IMR-90 (cell line): ENCODE measurements at places on chromosomes 1 and 21. TPM values are rescaled to one million over a fixed set of nuclear protein-coding genes. Genes with fewer than 3 reads are reported as not detected.

DNA sequence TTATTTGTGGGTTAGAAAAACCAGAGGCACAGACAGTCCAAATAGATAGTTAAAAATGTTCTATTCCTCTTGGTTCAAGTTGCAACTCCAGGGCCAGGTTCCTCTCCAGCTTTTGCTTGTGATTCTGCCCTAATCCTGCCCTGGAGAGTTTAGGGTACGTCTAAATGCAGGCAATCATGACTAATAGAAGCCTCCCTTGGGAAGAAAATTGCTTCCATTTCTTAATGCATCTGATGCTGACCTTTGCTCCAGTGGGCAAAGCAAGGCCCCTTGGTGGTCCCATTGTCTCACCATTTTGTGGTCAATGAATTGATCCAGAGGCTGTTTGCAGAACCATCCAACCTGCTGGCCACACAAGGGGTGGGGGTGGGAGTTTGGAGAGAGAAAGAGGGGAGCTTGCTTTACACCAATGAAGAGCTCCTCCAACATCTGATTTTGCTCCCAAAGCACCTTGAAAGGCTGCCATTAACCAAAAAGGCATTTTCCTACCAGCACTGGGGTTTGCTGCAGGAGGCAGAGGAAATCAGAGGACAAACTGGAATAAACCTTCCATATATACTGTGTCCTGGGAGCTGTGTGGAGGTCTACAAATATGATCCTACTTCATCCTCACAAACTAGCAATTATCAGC, 31.3 kb downstream of the C8B start:
- DNase-seq, result peak; percentile 9

- no peak for DNase-seq
These were observed 1628.9 kb upstream of the PRMT6 start for GRCh38 chr1:105427543-105427942.

DNA sequence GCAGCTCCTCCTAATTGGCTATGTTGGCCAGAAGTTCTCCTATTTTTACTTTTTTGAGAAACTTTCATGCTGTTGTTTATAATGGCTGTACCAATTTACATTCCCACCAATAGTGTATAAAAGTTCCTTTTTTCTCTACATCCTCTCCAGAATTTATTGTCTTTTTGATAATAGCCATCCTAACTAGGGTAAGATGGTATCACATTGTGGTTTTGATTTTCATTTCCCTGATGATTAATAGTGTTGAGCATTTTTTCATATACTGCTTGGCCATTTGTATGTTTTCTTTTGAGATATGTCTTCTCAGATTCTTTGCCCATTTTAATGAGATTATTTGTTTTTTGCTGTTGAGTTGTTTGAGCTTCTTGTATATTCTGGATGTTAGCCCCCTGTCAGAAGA, 46.8 kb downstream of the NTMT2 start:
- no peak for DNase-seq

- no peak for DNase-seq
These were observed 10.2 kb downstream of the GRHL3 start for GRCh38 chr1:24329331-24329730.

GRCh38 chr1:51968632-51969031, 21.9 kb downstream of the RAB3B start:
- peak; percentile 52 for DNase-seq

DNA sequence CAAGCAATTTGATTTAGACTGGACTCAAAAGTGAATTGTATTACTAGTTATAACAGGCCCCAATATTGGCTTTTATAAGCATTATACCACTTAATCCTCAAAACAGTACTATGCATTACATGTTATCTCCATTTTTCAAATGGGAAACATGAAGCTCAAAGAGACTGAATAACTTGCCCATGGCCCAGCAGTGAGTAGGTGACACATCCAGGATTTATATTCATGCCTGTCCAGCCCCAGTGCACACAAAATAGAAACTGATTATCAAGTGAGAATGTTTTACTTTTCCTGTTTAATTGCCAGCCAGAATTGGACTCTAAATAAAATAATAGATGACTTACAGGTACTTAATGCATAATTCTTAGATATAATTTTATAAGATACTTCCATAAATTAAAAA, 82.9 kb downstream of the NIBAN1 start:
- DNase-seq, result no peak

DNA sequence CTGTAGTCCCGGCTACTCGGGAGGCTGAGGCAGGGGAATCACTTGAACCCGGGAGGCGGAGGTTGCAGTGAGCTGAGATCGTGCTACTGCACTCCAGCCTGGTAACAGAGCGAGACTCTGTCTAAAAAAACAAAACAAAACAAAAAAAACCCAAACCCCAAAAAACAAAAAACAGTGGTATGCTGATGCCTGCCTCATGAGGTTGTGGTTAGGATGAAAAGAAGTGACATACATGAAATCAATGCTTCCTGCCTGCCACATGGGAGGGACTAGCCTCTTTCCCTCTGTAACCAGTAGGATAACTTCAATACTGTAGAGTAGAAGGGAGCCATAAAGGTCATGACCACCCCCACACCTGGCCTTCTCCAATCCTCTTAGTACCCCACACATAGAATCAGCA, 55.2 kb downstream of the TENT5C start:
- DNase-seq, result no peak

DNA sequence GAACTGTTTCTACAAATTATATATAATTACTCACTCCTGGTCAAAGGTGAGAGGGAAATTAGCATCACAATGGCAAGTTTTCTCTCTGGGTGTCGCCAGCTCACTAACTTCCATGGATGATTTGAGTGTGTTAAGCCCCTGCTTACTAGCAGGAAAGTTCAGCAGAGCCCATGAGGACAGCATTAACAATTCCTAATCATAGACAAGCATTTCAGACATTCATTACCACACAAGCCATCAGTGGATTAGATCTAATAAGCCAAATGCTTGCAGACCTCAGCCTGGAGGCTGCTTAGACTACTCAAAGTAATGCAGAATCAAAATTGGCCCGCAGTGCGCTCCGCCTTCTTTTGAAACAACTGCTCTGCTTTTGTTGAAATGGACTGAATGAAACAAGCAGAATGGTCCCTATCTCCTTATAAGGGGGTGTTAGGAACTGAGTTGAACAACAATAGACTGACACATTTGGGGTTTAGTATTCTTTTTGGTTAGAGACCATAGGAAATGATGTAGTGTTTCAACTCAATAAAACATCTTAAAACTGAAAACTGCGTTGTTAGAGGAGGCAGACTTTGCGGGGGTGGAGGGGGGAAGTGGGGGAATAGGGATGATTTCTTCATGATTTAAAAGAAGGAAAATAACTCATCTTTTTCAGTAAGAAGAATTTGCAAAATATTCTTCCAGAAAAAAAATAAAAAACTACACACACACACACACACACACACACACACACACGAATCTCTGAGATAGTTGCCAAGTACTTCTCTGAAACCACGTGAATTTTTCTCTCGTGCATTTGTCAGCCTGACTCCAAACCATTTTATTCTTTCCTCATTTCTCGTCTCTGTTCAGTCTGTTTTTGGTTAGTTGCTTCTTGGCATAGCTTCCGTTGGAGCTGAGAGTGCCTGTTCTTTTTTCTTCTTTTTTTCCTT, 54.6 kb downstream of the GORAB start:
- peak; percentile 40 for DNase-seq

- peak; percentile 9 for DNase-seq
These were observed 549.3 kb downstream of the NCAM2 start for GRCh38 chr21:21547368-21547953.

- no peak for DNase-seq
These were observed 23.4 kb upstream of the BRDT start for GRCh38 chr1:91925644-91926435.

DNA sequence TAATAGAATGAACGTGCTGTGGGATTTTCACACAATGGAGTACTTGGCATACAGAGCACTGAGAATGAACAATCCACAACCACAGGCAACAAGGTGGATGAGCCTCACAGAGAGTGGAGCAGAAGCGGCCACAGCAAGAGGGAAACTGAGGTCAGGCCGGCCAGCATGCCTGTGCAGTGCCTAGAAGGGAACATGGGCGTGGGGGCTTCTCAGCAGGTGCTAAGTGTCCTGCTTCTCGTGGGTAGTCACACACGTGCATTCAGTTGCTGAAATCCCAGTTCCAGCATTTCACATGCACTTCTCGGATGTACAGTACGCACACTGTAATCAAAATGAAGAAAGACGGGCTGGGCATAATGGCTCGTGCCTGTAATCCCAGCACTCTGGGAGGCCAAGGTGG, 33.1 kb downstream of the WDR4 start:
- no peak for DNase-seq

- DNase-seq, result no peak
These were observed 416 bp upstream of the TNFRSF14 start for GRCh38 chr1:2555634-2556276.

DNA sequence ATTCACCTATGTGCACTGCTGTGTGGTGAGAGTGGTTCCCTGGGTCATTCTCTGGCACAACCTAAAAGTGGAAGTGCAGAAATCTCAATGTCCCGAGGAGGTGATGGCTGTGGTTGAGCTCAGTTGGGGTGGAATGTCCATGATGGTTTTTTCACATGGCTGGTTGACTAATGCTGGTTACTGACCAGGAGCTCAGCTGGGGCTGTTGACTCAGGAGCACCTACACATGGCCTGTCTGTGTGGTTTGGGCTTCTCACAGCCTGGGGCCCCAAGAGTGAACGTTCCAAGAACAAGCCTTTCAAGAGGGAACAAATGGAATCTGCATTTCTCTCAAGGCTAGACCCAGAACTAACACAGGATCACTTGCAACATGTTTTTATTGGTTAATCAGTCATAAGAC, 6.4 kb upstream of the KANK4 start:
- no peak for DNase-seq

DNA sequence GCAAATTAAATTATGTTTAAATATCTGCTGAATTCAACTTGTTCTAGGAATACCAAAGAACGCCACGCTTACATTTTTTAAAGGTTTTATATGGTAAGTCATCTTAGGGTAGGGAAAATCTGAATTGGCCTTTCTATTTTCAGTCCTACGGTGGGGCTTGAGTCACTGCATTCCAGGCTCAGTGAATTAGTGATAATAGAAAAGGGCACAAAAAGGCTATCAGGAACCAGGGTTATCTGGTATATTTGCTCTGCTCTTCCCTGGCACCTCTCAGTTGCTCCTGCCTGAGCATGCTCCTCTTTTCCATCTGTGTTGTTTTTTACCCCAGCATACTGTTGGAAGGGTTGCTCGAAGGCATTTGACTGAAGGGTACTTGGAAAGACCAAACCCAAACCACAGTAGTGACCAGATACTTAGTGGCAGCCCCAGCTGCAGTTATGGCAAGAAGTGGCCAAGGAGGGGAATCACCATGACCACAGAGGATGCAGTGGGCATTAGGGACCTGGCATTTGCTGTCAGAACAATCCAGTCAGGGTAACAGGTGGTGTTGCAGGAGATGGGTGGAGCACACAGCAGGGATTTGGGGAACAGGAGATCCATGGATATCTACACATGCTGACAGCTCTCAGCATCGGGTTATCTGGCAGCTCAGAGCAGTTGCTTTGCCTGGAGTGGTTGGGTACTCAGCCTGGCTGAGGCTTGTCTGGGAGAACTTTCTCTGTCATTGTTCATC, 2.3 kb downstream of the OVAAL start:
- peak; percentile 72 for DNase-seq

DNA sequence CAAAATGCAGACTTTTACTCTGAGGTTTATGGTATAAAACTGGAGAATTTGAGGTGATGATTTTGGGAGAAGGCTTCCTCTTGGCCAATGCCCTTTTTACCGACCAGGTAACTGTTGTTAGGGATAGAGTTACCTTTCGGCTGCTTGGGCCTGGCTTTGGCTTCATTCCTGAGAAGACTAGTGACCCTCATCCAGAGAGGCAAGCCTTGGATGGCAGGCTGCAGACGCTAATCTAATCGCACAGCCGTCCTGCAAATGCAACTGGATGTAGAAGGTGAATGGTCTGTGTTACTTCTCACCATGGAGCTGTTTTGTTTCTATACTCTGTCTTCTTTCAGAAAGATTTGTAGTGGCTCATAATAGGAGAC, 124.6 kb downstream of the CNIH3 start:
- no peak for DNase-seq

DNA sequence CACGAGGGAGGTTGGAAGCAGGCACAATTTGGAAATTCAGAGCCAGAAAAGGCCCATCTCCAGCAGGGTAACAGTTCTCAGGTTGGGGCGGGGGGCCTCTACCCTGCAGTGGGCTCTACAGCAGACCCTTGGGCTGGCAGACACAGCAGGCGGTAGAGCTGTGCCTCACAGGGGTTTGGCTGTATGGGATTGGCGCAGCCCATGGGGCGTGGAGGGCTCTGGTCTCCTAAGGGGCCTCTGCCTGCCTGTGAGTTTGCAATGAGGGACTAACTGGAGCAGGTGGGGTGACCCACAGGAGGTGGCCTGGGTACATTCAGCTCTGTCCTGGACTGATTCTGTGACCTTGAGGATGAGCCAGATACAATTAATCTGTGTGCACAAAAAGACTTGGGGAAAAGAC, 124.1 kb downstream of the CAMTA1 start:
- no peak for DNase-seq

DNA sequence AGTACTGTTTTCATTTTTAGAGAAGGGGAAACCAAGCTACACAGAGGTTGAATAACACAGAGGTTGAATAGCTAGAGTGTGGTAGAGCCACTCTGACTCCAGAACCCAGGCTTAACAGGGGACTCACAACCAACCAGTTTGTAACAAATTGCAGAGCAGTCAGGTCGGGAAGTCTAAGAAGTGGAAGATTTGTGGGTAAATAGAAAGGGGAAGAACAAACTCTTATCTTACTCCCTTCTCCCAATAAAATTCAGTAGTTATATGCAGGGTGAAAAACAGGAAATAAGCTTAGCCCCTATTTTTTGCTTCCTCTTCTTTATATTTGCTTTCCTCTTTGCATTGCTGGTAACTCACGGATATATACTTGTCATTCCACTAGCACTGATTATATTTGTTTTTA, 23.2 kb downstream of the CDC42 start:
- DNase-seq, result no peak

- DNase-seq, result peak; percentile 70
These were observed 37.1 kb upstream of the KANK4 start for GRCh38 chr1:62356257-62356835.

Gene KRTAP19-2
- not detected in 2 replicates for total RNA-seq

Gene NHLH1
- total RNA-seq, result not detected in 2 replicates

Gene CAPN8
- not detected in 2 replicates for total RNA-seq

Gene PRELP
- total RNA-seq, result under 0.01 TPM in 1 of 2 replicates, not detected in the other

Gene RIIAD1
- not detected in 2 replicates for total RNA-seq

Gene HPCAL4
- not detected in 2 replicates for total RNA-seq

Gene PGLYRP4
- total RNA-seq, result not detected in 2 replicates

Gene RNU1-4
- under 0.01 TPM in 2 replicates for total RNA-seq

Gene NEK2
- total RNA-seq, result 26.0 and 35.0 TPM in 2 replicates

Gene LAD1
- total RNA-seq, result under 0.01 TPM in 1 of 2 replicates, not detected in the other
